ENCODE measurements at places on chromosomes 7 and 10.
A peak's percentile ranks its signal among the peaks of the same experiment; 100 is the strongest.

- peak; percentile 26 for DNase-seq
Measured at GRCh38 chr7:94655848-94656657, at the start of gene SGCE. Gene SGCE (minus strand): TSS chr7:94656133. CDS start chr7:94656098, 35 bp downstream.

GRCh38 chr10:80152820-80153219 lies 20.3 kb downstream of the PLAC9 start:
- no peak for DNase-seq

DNA sequence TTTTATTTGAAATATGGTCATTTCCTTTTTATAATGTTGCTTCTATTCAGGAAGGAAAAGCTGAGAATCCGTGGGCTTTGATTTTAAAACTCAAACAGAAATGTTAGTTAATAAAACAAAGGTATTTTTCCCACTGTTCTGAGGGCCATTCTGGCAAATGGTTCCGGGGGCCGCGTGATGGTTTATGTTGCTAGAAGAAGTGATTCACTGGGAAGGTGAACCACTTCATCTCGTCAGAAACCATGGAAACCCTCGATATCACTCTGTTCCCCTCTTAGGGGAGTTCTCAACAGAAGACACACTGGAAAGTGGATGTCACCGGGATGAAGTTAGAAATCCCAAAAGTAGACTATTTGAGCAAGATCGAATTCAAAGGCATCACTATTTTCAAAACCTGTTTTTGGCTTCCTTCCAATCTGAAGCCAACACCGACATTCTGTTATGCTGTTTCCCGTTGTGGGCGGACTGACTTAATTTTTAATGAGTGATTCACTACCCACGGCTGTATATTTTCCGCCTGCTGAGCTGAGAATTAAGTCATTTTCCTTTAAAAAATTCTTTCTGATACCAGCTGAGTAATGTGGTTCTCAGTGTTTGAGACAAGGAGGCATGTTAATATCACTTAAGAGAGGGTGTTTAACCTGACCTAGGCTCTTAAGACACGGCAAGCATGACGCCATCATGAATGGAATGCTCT lies 84.1 kb downstream of the PTPRE start:
- DNase-seq = peak; percentile 65

- no peak for DNase-seq
Measured at GRCh38 chr10:70898687-70899086, 10.3 kb upstream of the PCBD1 start.

GRCh38 chr7:15555381-15555859 lies 6.4 kb downstream of the AGMO start:
- no peak for DNase-seq

DNA sequence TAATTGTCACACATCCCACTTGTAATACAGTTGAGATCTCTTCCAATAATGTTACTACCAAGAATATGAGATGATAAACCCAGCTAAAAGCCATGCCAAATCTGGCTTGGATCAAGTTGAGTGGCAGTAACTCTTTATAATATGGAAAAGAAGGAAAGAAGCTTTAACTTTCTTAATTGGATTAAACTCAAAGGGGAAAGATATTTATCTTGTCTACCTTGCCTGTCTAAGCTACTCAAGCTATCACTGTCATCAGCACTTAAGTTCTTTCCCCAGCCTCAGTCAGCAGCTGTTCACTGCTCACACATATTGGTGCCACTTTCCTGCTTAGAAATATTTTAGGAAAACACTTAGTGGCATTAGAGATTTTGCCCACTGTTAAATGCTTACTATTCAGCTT lies 350.7 kb downstream of the IPMK start:
- no peak for DNase-seq

DNA sequence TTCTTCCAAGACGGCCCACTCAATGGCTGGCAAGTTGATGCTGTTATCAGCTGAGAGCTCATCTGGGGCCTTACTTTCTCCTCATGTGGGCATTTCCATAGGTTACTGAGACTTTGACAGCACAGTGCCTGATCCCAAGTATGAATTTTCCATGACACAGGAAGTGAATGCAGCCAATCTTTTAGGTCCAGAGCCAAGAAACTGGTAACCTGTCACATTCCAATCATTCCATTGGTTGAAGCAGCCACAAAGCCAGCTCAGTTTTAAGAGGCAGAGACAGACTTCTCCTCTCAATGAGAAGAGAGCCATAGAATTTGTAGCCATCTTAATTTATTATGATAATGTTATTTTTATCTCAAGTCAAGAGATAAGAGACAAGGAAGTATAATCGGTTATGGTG lies 775.5 kb downstream of the CNTNAP2 start:
- DNase-seq = no peak

DNA sequence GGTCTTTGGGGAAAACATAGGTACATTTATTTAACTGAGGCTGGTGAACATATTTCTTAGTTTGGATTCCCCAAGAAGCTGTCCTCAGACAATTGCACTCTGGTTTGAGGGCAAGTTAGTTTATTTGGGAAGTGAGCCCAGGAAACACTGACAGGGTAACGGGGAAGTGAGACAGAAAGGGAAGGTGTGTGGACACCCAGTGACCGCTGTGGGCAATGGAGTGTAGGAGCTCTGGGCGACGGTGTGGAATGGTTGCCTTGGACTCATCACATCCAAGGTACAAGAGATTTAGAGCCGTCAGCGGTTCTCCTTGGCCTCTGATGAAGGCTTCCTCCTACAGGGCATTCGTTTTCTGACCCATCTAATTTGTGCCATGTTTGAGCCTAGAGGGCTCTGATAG lies 7.1 kb downstream of the MRC1 start:
- no peak for DNase-seq

DNA sequence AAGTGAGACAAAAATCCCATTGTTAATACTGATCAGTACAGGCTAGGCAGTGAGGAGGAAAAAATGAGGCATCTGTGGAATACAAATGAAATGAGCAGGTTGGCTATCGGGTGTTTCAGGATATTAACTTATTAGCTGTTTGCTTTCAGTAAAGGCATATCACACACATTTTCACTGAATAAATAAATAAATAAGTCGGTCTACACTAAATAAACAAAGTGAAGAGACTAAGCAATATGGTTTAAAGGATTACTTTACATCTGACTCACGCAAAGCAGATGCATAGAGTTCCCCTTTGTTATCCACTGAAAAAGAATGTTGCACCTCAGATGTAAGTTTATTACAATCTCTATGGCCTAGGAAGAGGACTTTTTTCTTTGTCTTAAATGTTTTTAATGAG lies 6.3 kb upstream of the SEMA3A start:
- no peak for DNase-seq

DNA sequence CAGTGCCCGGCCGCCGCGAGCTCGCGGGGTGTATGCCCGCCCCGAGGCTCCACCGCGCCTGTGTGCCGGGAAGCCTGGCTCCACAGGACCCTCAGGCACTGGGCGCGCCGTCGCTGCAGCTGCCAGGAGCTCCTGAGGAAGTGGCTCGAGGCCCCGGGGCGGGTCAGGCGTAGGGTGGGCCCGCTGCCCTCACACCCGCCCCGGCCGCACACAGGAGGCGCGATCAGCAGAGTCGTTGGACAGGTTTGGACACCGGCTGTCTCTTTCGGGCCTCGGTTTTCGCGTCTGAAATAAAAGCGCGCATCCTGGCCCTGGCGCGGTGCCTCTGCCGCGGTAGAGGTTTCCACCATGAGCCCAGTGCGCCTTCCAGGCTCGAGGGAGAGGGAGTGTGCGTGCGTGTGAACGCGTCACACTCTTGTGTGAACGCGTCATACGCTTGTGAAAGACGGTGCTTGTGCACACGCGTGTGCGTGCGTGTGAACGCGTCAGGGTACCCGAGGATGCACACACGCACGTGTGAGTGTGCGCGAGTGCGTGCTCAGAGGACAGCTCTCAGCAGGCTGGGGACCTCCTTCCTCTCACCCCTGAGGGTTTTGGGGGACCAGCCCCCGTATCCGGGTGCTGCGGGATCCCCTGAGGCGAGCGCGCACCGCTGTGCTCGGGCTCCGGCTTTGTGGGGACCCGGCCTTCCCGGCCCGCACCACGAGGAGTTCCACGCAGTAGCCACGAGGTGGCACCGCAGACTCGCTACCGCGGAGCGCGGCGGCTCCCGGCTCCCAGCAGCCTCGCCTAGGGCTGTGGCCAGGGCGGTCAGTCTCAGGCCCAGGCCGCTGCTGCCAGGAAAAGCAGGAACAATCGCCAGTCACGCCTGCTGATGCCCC lies 83.8 kb downstream of the BMS1 start:
- peak; percentile 47 for DNase-seq

- DNase-seq = peak; percentile 47
Measured at GRCh38 chr10:5684971-5685763, 529 bp downstream of the TASOR2 start.

- no peak for DNase-seq
Measured at GRCh38 chr7:158263110-158263963, 324.3 kb downstream of the PTPRN2 start.

- no peak for DNase-seq
Measured at GRCh38 chr7:117087639-117088396, 134.5 kb downstream of the ST7 start.

DNA sequence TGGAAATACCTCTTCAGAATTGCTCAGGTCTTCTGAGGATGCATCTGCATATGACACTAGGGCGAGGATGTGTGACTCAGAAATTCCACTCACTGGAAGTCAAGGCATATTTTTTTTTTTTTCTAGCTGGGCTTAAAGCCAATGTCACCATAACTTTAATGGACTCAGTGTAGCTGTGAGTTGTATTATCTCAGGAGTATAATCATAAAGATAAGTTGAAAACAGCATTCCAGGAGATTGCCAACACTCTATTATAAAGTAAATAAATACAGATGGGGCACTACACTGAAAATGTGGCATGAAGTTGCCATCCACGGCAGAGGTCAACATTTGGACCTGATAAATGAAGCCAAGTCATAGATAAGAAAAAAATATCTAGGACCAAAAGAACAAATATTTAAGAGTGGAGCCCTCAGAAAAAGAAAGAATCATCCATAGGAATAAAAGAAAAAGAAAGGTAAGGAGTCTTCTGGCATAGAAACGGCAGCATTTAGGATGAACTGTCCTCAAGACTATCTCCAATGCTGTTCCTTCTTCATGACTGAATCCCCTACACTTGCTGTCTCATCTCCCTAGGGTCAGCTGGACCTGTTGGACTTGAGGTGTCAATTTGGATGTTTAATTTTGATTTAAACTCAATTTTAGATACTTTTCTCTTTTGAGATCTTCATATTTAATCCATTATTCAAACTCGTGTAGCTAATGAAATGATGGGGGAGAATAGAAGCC lies 72.9 kb upstream of the CAV2 start:
- DNase-seq = peak; percentile 93

GRCh38 chr10:44801383-44802327 lies 109.5 kb upstream of the TMEM72 start:
- peak; percentile 34 for DNase-seq

DNA sequence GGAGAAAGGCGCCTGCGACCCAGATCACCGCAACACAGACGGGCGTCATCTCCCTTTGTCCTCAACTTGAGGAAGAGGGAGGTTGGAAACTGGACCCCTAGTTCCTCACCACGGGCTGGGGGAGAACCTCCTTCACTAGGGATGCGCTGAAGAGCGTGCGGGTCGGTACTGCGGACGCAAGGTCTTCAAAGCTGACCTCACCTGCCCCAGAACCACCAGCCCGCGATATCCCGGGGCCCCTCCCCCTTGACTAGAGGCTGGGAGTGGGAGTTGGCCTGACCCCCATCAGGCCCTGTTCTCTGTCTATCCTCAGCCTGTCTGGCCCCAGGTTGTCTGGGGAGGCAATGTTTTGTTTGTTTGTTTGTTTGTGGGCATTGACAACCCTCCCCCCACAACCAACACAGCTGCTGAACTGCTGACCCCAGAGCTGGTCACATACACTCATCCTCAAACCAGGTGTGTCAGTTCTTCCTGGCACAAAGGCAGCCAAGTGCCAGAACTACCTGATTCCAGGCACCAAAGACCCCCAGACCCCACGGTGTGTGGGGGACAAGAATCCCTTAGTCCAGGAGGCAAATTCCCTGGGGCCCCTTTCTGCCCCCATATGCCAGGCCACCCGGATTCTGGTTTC lies 2.9 kb downstream of the NPM3 start:
- no peak for DNase-seq

- no peak for DNase-seq
Measured at GRCh38 chr10:105291571-105291970, 650.5 kb downstream of the SORCS3 start.

GRCh38 chr10:133481086-133481643 lies 27.4 kb downstream of the SCART1 start:
- DNase-seq = no peak

DNA sequence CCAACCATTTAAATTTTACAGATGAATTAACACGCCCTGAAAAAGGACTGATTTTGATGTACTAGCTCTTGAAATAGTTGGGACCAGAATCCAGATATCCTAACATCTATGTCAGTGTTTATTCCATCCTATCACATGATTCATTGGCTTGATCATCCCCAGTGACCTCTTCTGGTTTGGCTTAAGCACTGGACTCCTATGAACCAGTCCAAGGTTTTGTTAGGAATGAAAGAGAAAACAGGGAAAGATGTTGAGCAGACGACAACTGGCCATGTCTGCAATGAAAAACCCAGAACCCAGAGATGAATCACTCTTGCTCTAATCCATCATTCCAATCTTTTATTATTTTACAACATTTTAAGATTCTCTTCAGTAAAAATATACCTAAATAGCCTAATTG lies 1080.9 kb downstream of the SORCS1 start:
- DNase-seq = no peak

DNA sequence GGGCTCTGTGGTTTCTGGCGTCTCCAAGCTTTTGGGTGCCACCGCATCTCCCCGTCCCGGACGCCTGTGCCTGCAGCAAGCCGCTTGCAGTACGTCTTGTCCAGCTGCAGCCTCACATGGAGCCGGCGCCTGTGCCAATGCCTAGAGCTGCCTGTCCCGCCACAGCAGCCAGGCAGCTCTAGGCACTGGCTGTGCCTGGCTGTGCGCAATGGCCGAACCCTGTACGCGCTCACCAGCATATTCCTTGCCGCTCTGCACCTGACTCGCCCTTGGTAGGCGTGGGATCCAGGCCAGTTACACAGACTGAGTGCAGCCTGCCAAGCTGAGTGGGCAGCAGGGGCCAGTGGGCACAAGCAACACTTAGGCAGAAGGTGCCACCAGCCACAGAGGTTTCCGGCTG lies 381.2 kb upstream of the SORCS1 start:
- no peak for DNase-seq

DNA sequence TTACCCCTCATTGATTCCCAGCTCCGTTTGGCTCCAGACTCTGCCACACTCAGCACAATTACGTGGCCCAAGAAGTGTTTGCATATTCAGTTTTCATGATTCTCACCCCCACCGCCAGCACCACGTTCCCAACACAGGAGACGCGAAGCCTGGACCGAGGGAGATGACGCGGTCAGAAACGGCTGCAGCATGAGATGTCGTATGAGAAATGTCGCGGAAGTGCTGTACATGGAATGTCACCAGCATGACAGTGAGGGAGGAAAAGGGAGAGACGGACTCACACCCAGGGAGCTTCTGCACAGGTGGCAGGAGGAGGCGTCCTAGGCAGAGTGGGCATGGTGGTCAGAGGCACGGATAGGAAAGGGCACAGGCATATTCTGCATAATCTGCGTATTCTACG lies 188.3 kb downstream of the WDR37 start:
- no peak for DNase-seq

DNA sequence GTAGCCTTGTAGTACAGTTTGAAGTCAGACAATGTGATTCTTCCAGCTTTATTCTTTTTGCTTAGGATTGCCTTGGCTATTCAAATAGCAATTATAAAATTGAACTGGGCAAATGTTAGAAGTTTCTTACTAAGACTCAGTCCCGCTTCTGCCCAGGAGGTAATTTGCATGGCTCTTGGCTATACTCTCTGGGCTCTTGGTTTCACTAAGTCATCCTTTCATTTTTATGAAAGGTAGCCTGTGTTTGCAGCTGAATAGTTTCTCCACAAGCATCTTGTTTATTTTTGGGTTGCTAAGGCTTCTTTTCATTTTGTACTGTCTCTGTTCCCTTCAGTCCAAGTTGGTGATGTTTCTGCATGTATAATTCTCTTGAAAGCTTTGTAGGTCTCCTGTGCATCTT lies 340.6 kb downstream of the SH2D4B start:
- DNase-seq = no peak
